NCI-H1105 treated with DMSO at 0.1 percent for 48 hours (cell line): ENCODE measurements at places on chromosomes 16 and 17.

GRCh38 chr17:70478902-70479301 is 309.6 kb downstream of the KCNJ2 start:
- DNase-seq = no peak

DNA sequence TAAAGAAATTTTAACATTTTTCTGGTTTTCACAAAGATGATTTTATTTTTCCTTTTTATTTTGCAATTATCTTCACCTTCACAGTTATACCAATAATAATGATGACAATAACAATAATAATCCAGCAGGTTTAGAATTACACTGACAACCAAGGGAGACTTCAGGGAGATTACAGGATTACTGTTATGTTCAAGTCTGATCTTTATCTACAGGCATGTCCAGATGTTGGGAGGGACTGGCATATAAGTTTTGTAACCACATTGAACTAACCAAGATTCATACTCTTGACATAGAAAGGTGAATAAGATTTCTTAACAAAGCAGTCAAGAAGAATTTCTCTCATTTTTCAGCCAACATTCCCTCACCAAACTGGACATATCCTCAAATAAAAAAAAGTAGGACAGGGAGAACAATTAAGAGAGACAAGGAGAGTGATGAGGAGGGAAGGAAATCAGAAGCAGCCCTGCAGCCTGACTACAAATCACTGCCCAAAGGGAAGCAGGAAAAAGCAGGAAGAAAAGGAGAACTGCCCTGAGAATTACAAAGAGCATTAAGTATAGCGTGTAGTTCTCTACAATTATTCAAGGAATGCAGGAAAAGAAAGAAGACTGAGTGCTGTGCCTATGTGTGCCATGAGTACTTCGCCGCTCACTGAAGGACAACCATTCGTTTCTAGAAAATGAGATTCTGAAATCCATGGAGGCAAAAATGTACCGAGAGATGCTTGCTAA is 155.7 kb upstream of the C17orf78 start:
- no peak for DNase-seq

- peak; percentile 43 for DNase-seq
Observed at GRCh38 chr17:80774643-80775281, 216.9 kb upstream of the CHMP6 start.

DNA sequence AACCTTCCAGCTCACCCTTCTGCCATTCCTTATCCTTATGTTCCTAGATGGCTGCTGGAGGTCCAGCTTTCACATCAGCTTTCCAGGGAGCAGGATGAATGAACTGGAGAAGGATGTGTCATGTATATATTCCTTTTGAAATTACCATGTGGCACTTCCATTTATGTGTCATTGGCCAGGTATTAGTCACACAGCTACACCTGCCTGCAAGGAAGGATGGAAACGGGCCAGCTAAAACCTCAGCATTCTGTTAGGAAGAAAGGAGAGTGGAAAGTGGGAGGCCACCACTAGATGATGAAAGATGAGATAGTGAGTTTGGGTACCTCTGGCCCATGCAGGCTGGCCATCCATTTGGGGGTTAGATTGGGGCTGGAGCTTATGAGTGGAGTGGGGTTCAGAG is 67.5 kb downstream of the KSR1 start:
- no peak for DNase-seq

DNA sequence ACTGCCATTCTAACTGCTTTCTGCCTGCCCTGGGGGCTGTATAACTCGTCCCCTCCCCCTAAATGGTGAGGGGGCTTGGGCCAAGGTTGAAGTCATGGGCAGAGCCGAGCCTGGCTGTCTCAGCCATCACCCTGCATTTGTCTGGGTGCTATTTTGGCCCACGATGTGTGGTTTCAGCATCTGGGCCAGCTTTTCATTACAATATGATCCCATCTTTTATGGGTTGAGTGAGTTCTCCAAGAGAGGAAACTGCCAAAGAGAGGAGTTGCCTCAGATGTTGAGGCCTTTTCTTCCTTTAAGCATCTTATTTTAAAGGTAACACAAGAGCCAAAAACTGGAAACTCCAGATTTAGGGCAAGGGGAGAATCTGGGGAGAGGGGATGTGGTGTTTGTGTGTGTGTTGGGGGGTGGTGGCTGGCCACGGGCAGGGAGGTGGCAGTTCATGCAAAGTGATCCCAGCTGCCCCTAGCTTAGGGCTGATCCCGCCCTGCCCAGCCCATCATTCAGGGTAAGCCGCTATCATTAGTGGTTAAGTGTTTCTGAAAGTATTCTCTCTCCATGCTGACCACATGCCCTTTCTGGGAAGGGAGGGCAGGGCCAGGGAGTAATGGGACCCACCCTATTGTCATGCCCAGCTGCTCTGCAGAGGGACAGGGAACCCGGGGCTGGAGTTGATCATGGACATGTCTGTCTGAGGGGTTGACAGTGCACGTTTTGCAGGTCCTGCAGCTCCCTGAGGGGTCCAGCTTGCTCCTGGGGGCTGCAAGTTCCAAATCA is 83.2 kb upstream of the CLEC18A start:
- DNase-seq = no peak
